ENCODE measurements at places on chromosomes 13 and 19.

GRCh38 chr19:35879068-35879467 lies 10.7 kb downstream of the APLP1 start:
- DNase-seq = no peak

DNA sequence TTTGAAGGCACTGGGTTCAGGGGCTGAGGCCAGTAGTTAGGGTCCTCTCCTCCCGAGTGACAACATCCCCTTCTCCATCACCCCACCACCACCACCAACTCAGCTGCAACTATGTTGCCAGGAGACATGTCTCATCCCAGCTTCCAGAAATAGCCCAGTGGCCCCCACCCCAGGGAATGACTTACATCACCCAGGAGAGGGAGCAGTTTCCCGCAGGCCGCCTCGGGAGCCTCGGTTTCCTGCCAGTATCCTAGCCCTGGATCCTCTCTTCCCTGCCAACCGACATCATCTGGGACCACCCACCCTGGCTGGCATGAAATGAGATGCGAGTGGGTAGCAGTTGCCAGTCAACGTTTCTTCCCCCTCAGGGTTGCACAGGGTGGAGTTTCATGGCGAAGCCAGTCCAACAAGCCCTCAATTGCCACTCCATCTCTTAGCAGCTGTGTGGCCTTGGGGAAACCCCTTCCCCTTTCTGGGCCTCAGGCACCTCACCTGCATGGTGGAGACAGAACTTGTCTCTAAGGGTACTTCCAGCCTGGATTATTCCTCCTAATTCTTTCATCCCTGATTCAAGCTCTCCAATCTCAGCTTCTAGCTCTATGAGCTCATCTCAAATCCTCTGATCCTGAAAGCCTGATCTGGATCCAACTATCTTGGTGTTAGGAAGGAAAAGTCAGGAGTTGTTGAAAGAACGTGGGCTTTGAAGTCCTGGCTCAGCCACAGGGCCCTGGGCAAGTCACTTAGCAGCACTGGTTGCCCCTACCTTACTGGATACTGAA lies 3.9 kb upstream of the GSK3A start:
- DNase-seq = peak; percentile 81

DNA sequence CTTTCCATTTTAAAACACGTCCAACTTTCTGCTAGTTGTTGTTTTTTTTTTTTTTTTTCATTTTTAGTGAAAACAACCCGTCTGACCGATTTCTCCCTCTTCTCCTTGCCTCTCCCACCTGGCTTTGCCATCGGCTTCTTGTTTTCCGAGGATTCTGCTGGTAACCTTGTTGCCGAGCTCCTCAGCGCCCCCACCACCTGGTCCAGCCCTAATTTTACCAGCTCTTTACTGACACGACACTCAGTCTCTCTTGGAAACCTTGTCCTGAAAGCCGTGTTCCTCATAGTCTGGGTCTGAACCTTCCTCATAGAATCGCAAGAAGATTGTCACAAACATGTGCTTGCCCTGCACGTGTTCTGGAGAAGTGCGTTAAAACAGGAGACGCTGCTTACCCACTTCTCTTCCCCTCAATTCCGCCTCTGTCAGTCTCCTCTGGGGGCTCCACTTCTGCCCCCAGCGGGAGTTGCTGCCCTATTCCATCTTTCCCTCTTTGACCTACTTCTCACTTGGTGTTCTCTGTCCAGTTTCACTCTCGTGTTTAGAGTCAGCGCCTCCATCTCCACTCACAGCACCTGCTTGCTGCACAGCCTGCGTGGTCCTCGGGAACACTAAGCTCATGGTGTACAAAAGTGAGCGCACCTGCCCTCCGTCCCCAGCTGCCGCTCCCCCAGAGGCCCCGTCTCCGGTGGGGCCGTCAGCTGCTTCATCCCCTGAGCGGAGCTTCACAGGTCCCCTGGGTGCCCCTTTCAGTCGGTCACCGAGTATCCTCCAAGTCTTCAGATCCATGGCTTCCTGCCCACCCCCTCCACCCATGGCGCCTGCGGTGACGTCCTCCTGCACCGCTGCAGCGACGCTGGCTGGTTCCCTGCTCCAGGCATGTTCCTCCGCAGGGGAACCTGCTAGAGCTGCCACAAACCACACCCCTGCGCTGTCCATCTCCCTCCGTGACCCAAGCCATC lies 65.1 kb downstream of the TM9SF2 start:
- DNase-seq = no peak

DNA sequence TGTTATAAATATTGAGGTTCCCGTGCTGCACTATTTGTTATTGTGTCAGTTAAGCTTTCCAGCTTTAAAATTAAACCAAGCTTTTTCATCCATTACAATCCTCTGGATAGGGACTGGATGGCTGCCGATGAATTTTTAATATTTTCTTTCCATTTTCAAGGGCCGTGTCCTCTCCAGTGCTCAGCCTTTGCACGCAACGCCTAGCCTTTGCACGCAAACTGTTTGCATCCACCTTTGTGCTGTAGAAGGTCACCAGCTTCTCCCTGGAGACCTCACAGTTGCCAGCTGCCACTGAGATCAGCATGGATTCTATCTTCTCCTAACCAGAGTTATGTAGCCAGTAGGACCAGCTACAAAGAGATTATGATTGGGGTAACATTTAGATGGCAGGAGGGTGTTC lies 240.5 kb downstream of the SLC7A1 start:
- DNase-seq = no peak

- DNase-seq = peak; percentile 86
Measured at GRCh38 chr19:46221981-46222610, 7.4 kb upstream of the IGFL1 start.

GRCh38 chr19:3866910-3867638 lies 1.8 kb downstream of the ZFR2 start:
- no peak for DNase-seq
